Left renal pelvis (tissue), 4 donors: ENCODE measurements at places on chromosomes 11 and 22.

GRCh38 chr11:30282289-30282631, 40.6 kb upstream of the ARL14EP start:
- no peak for DNase-seq

DNA sequence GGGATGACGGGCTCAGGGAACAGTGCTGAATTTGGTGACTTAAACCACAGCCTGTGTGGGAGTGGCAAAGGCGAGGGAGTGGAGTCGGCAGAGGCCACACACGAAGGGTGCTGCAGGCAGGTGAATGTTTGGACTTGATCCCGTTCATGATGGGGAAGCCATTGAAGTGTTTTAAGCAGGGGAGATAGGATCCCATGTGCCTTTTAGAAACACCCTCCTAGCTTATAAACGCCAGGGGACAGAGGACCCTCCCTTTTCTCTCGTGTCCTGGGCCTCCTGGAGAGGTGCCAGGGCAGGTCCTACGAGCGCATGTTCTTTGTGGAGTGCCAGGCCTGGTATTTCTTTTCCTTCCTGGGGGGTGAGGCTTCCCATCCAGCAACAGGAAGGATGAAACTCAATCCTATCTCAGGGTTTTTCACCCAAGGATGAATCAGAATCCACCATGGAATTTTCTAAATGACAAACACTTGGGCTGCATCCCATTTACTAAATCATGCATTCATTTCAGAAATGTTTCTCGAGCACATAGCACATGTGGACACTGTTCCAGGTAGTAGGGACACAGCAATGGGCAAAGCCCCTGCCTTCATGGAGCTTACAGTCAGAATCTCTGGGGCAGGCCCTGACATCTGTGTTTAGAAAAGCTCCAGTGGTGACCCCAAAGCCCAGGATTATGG, 59.6 kb downstream of the CHRDL2 start:
- no peak for DNase-seq

DNA sequence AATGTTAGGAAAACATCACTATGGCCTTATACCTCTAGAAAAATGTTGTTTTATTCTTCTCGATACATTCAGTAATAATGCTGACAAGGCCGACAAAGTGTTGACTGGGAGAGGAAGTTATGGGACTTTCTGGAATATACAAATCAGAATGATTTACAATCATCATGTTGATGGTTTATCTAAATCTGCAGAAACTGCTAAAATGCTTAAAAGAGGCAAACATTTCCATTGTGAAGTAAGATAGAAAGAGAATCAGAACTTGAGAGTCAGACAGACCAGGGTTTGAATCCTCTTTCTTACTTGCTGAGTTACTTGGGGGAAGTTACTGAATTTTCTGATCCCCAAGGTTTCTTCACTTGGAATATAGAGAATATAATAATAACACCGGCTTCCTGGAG, 89.4 kb downstream of the CD44 start:
- DNase-seq: no peak

GRCh38 chr11:132228746-132229325, 858.4 kb downstream of the NTM start:
- no peak for DNase-seq

DNA sequence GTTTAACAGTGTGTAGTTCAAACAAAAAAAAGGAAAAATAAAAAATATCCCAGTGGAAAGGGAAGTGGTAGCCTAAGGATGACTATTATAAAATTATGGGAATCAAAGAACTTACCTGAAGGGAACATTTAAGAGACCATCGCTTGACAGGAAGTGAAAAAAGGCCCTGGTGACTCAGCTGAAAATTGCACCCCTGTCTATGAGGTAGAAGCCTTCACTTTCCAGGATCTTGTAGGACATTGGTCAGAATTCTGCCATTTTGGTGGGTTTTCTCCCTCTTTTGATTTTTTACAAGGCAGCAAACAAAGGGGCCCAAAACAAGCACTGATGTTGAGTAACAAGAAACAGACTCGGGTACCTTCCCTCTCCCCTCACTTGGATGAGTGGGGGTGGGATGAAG, 15.6 kb downstream of the DDX17 start:
- no peak for DNase-seq

DNA sequence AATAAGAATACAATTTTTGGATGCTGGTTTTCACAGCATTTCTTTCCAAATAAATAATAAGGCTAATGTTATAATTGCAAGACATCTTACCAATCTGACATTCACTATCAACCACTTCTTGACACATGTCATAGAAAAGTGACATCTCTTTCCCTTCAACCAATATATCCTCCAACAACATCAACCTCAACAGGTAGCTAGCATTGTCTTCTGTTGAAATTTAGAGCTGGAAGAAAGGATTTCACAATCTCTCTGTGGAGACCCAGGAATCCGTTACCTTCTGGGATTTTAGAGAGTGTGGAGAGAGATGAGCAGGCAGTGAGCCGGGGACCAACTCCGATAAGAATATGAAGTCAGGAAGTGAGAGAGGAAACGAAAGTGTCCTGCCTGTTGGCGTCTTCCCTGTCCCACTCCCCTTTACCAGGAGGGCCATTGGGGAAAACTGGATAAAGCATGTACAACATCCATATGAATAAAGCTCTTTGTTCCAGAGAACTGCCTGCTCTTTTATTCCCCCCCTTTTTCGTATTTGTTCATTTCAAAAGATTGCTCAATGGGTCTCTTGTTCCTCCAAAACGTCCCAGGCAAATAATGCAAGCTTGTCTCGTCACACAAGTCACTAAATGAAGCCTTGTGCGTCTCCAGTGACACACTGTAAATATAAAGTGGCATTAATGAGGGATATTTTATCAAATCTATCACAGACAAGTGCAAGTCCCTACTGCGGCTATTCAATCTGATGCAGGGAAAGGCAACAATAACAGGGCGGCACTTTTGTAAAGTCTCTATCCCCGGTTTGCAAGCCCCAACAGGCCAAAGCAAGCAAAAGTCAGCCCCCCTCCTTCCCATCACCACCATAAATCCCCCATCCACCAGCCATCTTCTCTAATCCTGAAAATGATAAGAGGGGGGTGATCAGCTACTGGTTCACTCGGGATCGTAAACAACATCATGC, 3.4 kb downstream of the CADM1 start:
- DNase-seq: no peak

GRCh38 chr11:46181843-46182424, 60.7 kb upstream of the PHF21A start:
- no peak for DNase-seq

DNA sequence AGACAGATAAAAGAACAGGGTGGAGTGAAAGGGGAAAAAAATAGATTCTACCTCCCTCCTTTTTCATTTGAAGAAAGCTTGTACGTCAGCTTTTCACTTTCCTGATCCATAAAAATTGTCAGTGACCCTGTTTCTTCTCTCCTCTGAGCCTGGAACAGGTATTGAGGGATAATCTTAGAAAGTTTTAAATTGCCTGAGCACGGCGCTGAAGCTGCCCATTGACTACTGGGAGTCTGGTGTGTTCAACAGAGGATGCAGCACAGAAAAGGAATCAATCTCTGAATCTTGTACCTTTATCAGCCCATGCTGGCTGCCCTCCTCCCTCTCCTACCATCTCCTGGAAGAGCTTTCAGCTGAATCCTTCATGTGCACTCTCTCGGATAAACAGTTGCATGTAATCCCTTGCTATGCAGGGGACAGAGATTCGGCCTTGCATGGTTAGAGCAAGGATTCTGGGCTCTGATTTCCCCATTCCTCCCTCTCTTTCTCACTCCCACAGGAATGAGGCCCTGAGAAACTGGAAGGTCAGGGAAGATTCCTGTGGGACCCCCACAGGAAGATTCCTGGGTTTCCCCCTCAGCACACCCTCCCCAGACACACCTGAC, 162.4 kb upstream of the SYN3 start:
- DNase-seq: no peak

- no peak for DNase-seq
These were observed 24.6 kb upstream of the TESMIN start for GRCh38 chr11:68775951-68776388.

GRCh38 chr11:93905384-93905783, 55.0 kb upstream of the VSTM5 start:
- DNase-seq: no peak

DNA sequence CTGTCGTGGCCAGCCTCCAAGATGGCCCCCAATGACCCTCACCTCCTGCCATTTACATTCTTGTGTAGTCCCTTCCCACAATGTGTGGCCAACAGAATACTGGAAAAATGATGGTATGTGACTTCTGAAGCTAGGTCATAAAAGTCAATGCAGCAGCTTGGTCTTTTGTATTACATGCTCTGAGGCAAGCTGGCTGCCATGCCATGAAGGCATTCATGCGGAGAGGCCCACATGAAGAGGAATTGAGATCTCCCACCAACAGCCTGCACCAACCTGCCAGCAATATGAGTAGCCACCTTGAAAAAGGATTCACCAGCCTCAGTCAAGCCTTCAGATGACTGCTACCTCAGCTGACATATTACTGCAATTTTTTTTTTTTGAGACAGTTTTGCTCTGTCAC, 4.6 kb downstream of the MRTFA start:
- DNase-seq: no peak

DNA sequence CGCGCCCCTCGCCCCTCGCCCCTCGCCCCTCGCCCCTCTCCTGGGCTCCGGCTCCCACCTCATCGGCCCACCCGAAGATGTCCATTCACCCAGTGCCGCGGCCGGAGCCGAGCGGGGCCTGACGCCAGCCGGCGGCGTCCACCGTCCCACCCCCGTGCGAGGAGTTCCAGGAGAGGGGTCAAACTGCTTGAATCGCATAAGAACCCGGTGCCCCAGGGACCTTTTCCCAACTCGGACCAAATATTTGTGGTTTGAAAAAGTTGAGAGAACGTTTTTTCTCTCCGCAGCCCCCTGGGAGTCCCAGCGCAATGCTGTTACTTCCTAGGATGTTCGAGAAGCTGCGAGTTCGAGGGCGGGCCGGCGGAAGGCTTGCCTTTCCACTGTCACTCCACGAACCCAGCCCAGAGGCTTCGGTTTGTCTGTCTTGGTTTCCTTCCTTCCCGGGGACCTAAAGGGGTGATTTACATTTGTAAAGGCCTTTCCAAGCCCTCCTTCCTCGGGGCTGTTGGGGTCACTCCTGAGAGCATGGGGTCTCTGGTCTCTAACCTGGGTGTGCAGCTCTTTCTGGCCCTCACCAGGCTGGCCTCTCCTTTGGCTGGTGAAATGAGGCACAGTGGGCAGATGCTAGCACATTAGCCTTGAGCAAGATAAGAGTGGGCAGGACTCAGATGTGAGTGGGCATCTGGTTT, 38.0 kb downstream of the ETS1 start:
- DNase-seq: no peak

DNA sequence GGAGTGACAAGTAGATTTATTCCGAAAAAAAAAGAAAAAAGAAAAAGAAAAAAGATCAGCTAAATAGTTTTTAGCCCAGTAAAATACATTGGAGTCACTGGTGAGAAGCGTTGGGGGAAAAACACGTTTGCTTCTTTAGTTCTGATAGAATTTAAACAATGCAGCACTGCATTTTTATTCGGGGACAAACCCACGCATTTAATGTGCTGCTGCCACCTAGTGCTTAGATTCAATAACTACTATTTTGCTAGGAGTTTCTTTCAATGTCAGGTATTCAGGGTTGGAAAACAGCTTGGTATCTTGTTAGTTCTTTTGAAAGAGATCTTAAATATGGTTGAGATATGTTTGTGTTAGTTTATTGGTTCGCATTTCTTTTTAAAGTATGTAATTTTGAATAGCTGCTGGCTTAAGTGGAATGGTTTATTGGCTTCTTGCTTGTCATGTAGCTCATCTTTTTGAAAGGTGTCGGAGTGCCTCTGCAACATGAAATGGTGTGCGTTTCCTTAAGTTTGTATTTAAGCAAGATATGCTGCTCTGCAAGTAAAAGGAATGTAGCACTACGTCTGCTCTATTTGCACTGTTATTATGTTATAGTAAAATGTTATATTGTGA, 41.9 kb downstream of the SVIP start:
- peak; percentile 6 for DNase-seq

DNA sequence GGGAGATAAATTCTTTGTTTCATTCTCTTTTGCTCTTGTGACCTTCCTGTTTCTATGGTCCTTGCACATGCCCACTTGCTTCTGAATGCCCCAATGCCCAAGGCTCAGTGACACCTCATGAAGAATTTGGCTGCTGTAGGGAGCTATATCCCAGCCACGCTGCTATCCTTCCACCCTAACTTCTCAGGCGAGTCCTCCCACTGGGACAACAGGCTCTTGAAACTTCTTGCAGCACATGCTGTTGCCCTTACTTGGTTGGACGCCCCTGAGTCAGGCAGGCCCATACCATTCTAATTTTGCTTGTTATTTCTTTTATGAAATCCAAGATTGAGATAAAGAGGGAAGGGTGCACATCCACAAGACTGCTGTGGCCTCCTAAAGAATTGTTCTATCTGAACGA, 57.6 kb upstream of the BLID start:
- DNase-seq: no peak

DNA sequence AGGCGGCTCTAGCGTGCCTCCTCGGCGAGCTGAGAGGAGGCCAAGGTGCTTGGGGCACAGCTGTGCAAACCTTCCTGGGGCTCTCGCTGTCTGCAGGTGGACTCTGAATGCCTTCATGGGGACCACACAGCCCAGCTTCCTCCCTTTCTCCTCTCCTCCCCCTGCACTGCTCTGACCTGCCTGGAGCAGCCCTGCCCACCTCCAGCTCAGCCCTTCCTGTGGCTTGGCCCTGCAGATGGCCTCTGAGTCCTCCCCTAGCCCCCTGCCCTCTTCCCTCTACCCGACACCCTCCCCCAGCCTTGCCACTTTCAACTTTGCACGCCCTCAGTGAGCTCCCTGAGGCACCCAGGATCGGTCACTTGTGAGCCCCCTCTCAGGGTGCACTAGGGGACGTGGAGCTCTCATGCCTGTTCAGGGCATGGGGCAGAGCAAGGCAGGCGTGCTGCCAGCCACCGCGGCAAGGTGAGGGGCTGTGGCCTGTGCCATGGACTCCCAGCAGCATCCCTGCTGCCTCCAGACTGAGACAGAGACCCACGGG, 31.4 kb downstream of the PPM1F start:
- no peak for DNase-seq

- DNase-seq: no peak
These were observed 586.8 kb downstream of the NTM start for GRCh38 chr11:131957201-131957600.

DNA sequence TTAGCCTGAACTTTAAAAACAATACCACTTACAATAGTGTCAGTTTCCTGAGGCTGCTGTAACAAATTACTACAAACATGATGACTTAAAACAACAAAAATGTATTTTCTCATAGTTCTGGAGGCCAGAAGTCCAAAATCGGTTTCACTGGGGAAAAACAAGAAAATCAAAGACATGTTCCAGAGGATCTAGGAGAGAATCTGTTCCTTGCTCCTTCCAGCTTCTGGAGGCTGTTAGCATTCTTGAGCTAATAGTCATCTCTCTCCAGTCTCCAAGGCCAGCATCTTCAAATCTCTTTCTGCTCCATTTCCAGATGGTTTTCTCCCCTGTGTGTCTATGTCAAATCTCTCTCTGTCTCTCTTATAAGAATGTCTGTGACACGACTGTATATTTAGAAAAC, 67.6 kb upstream of the TEAD1 start:
- DNase-seq: no peak

GRCh38 chr22:31272522-31273446, 19.5 kb downstream of the PIK3IP1 start:
- DNase-seq: no peak

DNA sequence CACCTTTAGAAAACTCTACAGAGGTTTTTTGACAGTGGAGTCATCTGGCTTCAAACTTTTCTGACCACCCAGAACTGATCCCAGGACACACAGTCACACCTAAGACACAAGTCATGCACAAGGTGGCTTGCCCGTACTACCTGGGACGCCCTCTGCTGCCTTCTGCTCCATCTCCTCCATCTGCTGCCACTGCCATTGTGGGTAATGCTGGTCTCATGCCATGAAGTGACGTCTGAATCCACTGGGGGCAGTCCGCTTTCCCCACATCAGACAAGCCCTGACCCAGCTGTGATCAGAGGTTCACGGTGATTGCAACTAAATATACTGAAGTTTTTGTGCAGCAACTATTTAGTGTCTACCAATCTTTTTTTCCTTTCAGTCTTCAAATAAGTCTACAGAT, 5.4 kb upstream of the NDUFS8 start:
- DNase-seq: no peak
